Effector memory CD4-positive, alpha-beta T cell (primary cell): ENCODE measurements at places on chromosomes 2 and 18.

GRCh38 chr2:144596073-144596871 is 76.4 kb upstream of the ZEB2 start:
- no peak for DNase-seq

DNA sequence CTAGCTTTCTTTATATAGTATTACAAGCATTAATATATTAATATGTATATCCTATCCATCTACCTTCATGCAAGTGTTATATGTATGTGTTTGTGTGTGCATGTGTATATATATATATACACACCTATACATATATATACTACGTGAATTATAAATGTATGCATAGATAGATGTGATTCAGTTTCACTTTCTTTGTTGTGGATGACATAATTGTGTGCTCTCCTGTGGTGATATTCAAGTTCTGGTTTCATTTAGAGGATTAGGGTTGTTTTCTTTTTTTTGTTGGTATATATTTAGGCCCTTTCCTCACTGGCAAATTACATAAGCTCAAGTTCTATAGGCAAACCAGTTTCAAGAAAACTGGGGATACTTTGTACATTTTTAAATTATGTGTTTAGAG is 225.7 kb upstream of the FANCL start:
- DNase-seq, result no peak

DNA sequence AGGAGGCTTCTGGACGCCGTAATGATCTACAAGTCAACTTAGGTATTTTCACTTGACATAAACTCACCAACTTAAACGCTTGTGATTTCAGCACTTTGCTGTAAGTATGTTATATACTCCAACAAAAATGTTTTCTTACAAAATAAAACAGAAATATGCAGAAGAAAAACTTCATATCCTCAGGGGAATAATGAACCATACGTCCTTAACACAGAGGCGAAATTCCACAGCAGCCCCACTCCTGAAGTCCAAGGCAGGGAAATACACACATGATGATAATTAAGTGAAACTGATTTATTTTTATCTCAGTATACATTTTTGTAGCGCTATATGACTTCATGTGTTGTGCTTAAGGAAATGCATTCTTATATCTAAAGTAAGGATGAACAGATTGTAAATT is 335.4 kb upstream of the VWC2L start:
- no peak for DNase-seq

- no peak for DNase-seq
Observed at GRCh38 chr2:236517251-236518031, 52.2 kb upstream of the ACKR3 start.

GRCh38 chr2:41400088-41400665 is 647.6 kb upstream of the PKDCC start:
- no peak for DNase-seq

DNA sequence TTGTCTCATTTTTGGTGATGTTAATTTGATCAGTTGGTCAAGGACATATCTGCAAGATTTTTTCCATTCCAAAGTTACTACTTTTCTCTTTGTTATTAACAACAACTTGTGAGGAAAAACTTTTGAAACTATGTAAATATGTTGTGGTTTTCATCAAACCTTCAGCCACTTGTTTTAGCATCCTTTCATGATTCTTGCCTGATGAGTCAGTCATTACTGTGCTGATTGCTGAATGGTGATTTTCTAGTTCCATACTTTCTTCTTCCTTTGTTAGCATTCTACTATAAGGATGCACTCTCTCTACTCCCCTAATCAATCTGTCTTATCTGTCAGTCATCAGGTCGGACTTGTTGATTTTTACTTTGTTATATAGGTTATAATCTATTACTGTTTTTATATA is 10.9 kb downstream of the TMEM87B start:
- DNase-seq, result no peak

DNA sequence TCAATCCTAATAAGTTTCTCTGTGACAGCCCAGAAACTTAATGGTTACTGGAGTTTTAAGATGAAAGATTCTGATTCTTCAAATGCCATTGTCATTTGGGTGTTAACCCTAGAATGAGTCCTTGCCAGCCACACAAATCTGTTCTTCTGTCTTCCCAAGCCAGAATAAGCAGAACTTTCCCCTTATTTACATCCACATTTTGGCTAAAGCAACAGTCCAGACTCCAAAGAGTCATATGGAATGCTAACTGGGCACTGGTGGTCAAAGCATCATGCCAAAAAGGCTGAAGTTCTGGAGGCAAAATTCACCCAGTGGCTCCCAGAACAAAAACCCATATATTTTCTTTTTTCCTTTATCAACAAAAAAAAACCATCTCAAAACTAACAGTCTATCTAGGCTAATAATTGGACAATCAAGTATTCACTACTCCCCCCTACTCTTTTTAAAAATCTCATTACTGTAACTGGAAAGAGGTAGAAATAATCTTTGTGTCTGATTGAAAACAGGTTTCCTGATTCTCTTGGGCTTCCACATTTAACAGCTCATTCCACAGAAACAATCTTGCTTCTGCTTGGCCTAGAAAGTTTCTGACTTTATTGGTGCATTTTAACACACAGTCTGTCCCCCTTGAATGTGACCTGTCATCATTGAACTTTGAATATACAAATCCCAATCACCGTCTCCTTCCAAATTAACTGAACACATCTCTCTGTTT is 89.6 kb upstream of the SETBP1 start:
- DNase-seq, result no peak

GRCh38 chr2:49686897-49687442 is 532.7 kb upstream of the FSHR start:
- no peak for DNase-seq

GRCh38 chr2:42722320-42723190 is 41.4 kb downstream of the OXER1 start:
- DNase-seq, result no peak

- DNase-seq, result no peak
Observed at GRCh38 chr18:74197705-74198341, 49.5 kb downstream of the TIMM21 start.

- DNase-seq, result no peak
Observed at GRCh38 chr2:234195516-234195915, 145.0 kb downstream of the SPP2 start.

- DNase-seq, result no peak
Observed at GRCh38 chr2:21770787-21771186, 647.0 kb downstream of the TDRD15 start.

GRCh38 chr2:100262046-100262445 is 60.3 kb downstream of the LONRF2 start:
- DNase-seq, result no peak

DNA sequence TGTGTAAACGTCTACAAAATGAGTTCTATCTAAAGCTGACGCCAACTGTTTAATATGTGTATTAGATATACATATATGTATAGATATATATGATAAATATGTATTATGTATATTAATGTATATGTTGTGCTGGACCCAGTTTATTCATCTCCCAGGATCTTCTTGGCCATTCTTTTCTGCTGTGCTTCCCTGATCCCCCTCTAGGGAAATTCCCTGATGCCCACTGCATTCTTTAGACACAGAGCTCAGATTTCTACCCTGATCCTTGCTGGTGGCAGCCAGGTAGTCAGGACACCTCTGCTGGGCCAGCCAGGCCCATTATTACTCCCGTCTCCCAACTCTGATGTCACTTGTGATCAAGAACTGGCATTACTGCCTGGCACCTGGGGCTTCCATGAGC is 292.0 kb downstream of the PTPRM start:
- DNase-seq, result no peak

DNA sequence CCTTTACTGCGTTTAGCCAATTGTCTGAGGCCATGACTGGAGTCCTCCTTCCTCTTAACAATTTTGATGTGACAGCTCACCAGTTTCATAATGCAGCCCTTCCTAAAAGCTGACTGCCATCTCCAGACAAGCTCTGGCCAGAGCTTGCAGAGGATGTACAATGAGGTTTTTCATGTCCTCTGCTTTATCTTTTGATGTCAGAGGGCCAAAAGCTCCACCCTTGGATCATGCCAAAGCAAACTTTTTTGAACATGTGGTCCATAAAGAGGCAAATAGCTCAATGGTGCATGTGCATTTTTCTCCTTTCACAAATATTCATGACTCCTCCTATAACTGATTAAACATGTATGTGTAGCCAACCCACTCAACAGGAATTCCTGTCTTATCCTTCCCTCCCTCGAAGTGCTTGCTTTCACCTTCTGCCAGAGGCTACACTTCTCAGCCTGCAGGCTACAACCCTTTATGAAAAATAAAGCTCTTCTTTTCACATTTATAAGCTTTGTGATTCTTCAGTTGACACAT is 266.2 kb downstream of the FBXO15 start:
- no peak for DNase-seq

DNA sequence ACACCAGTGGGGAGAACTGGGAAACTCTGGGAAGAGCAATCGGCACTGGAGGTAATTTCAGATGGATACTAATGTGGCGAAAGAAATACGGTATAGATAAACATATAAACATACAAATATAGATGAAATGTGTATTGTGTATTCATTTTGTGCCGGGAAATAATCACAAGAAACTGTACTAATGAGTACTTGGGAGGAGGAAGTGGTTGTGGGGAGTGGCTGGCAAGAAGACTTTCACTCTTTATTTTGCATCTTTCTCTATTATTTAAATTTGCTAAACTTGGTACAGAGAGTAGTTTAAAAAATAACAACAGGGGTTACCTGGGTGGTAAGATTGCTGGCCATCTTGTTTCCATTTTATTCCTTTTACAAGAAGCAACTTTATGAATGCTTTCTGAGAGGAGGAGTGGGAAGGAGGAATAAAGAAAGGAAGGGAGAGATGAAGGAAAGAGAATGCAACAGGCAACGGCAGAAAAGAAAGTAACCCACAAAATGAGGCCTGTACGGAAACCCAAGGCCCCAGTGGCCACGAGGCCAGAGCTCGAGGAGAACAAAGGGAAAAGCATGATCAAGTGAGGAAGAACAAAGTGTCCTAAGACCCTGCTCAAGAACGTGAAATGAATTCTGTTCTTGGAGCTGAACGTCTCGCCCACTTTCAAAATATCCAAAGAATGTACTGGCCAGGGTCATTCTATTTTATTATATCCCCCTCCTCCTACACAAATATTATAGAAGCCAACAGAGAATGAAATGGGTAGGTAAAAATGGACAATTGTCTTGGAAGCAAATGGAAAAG is 45.2 kb downstream of the FAM178B start:
- no peak for DNase-seq

DNA sequence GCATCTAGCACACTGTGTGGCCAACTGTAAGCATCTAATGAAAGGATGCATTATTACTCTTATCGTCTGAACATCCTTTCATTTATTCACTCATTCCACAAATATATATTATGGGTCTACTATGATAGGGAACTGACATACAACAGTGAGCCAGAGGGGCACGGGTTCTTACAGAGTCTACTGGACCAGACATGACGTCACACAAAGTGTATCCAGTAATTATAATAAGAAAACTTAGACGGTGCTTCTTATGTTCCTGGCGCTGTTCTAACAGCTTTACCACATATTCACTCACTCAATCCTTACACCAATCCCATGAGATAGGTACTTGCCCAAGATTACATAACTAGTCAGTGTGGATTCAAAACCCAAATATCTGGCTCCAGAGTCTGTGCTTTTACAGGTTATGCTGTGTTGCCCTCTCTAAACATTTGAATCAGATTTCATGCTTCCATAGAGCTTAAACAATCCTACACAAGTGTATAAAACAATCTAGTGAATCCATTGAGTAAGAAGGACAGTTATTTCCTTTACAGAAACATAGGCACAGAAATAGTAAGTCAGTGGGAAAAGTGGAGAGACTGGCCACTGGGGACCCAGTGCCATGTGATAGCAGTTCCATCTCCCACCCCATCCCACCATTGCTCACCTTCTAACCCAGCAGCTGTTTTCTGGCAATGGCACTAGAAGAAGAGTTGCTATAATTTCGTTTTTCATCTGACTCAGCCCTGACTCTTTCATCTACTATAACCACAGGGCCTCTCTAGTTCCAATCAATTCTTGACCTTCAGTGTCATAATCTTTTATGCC is 24.2 kb upstream of the ARL5A start:
- DNase-seq, result no peak

GRCh38 chr2:236550701-236551465 is 18.7 kb upstream of the ACKR3 start:
- no peak for DNase-seq

DNA sequence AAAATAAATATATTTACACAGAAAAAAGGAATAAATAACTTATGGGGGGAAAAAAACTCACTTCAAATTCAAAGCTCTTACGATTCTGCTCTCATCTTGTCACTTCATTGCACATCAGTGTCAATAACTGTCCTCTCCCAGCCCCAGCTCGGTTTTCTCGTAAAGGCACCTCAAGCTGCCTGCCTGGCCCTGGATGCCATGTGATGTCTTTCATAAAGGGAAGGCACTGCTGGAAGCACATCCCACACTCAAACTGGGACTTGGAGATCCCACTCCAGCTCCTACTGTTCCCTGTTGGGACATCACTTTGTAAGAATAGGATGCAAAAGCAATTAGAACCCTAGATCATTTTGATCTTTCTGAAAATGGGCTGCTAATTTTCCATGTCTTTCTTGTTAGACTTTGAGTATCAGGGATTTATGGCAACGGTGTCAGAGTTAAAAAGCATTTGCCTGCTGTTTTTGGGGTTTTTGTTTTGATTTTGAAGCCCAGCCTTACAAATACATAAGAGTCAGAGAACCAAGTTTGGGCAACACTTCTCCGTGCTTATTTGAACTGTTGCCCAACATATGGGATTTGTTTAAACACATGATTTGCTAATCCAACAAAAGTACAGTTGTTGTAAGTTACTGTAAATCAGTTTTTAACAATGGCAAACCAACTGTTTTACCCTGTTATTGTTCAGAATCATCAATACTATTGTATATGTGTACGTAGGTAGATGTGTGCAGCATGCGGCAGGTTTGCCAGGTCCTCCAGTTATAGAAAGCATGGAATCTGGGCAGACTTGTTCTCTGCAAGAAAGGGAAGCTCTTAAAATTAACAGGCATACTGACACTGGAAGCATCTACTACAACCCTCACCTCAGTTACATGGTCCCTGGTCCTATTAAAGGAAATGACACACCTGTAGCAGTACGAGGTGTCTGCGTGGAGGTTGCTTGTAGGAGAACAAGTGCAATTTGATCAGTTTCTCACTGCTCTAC is 20.6 kb downstream of the SERTAD2 start:
- no peak for DNase-seq

DNA sequence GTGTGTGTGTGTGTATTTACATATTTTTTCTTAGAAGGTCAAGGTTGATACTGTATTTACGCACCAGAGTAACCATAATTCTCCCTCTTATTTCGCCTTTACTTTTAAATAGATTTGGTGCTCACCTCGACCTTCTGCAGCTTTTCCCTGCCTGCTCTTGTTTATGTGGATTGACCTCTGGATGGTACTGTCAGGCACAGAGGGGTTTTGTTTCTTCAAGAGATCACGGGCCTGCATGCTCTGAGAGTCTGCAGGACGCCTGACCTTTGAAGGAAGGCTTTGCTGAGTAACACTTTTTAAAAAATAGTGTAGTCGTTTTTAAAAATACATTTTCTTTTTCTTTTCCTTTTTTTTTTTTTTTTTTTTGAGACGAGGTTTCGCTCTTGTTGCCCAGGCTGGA is 18.1 kb upstream of the EFHD1 start:
- no peak for DNase-seq

DNA sequence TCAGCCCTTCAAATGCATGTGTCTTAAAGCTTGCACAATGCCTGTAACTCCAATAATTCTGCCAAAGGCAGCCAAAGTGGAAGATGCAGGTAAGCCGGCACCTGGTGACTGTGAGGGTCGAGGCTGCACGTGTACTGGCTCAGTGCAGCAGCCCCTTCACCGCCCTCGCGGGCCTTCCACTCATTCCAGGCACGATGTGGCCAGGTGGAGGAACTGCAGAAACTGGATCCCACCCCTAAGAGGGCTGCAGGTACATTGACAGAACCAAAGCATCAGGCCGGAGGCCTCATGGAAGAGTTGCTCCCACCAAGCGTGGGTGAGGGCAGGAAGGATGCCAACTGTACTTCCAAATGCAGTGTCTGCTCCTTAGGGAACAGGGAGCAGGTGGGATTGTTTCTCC is 253.4 kb downstream of the HDAC4 start:
- DNase-seq, result no peak
